Stimulated activated CD4-positive, alpha-beta T cell treated with anti-CD3 and anti-CD28 coated beads, TNF-alpha, amount 100 ng/mL, for 4 hours (primary cell): ENCODE measurements at places on chromosomes 7 and 10.

DNA sequence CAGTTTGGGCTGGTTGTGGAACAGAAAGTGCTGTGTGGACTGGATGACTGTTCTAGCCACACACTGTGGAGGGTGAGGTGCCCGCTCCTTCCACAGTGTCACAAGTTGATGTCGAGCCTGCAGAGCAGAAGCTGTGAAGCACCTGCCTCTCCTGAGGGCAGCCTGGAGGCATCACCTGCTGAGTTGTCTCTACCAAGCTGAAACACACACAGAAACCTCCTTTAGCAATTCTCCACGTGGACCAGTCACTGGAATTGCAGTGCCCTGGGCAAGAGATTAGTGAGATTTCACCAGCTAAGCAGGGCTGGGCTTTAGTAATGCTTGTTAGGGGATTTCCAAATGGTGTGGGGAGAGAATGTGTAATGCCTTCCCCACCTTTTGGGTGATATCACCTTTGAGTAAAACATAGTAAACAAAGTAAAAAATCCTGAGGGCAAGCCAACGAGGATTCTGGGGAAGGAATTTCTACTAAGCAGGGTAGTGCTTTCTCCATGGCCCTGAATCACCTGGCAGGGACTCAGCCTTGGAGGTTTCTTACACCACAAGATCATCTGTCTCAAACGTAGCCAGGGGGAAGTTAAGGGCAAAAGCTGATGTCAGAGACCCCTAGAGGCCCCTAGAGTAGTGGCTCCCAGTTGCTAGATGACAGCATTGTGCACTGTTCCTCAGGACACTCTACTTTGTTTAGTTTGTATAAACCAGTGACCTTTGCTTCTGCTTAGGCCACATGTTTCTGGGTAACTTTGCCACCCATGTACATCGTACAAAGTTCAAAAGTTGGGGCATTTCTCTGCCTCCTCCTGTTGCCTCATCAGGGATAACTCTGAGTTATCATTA, 233.1 kb upstream of the IGFBP3 start:
- DNase-seq, result no peak

DNA sequence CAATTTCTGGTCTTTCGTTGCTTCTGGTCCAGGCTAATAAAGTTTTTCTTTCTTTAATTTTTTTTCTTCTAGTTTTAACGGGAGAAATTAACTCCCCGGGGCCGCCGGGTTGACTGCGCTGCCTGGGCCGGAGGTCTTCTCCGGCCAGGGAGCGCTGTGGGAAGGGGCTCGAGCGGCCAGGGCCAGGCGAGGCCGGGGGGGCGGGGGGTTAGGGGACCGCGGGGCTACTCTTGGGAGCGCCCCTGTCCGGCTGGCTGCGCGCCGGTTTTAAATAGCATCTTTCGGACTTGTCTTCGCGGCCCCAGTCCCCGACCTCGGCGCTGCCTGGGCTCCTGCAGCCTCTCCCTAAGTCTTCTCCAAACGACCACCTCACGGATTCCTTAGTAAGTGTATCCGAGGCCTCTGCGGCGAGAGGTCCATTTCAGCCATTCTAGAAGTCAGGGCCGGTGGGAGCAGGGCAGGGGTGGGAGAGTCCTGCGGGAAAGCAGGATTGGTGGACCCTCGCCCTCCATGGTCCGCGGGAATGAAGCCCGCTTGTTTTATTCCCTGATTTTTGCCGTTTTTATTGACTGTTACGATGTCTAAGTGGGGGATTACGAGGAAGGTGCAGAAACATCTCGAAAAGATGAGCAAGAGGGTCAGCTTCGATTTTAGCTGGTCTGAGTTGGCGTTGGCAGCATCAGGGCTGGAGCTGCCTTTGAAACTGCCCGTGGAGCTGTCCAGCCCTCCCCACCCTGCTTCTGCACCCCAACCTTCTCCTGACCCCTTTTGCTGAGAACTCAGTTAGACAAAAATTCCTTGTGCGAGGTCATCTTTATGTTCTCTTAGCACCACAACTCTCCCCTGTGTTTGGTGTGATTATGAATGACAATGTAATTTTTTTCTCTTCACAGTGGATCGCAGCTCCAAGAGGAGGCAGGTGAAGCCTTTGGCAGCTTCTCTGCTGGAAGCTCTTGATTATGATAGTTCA, 555 bp downstream of the PHF14 start:
- DNase-seq, result no peak

- no peak for DNase-seq
Measured at GRCh38 chr7:92293896-92294590, 48.3 kb downstream of the ANKIB1 start.

GRCh38 chr10:7481368-7481765, 70.5 kb upstream of the SFMBT2 start:
- no peak for DNase-seq

DNA sequence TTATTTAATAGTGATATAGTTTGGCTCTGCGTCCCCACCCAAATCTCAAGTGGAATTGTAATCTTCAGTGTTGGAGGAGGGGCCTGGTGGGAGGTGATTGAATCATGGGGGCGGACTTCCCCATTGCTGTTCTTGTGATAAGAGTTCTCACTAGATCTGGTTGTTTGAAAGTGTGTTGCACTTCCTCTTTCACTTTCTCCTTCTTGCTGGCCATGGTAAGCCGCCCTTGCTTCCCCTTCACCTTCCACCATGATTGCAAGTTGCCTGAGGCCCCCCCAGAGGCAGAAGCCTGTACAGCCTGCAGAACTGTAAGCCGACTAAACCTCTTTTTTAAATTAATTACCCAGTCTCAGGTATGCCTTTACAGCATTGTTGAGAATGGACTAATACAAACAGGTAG, 101.4 kb downstream of the MTPAP start:
- no peak for DNase-seq
